Activated B cell treated with CpG ODN at 0.5 μM for 24 hours (primary cell): ENCODE measurements at places on chromosomes 16 and 17. TPM values are rescaled to one million over a fixed set of nuclear protein-coding genes. Genes with fewer than 3 reads are reported as not detected.

DNA sequence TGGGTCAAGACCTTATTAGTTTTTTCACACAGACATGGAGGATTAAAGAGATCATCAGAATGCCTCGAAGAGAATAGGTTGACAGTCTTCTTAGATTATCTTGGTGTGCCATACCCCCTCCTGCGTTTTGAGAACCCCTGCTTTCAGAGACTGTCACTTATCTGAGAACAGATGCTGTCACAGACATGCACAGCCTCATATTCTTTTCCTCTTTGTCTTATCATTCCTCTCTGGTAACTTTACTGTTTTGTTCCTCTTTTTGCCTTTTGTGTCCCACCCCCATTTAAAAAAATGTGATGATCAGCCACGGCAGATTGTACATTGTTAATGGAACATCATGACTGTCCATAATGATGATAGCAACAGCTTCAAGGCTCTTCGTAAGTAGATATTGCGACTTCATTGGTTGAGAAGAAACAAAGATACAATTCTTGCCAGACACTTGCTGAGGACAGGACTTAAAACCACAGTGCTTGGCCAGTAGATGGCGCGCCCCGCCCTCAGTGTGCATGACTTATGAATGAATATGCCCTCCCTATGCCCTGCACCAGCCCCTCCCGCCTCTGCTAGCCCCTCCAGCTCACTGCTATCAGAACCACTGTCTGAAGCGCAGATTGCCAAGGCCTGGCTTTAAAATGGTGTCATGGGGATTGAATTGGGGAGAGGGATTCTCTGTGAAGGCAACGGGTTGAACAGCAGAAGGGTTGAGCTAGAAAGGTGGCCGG is 2.6 kb upstream of the PITPNC1 start:
- no peaks in the 10 kb centered on the region for H3K36me3 ChIP-seq
- H3K4me3 ChIP-seq: peak overlapping the region; percentile 73
- peak; percentile 76 for DNase-seq
- H3K27ac ChIP-seq: peak overlapping the region; percentile 76

DNA sequence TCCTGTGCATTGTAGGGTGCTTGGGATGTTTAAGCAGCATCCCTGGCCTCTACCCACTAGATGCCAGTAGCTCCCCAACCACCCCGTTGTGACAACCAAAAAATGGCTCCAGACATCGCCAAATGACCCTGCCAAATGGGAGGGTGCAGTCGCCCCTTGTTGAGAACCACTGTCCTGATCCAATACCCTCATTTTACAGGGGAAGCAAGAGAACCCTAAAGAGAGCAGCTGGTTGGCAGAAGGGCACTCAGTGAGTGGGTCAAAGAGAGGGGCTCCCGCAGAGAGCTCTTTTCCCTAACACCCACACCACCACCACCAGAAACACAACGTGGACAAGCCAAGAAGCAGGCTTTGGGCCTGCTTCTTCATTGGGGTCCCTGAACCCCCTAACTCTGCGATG is 18.4 kb downstream of the TEKT5 start:
- H3K27ac ChIP-seq: no peak overlapping the region
- H3K27me3 ChIP-seq: no peaks in the 10 kb centered on the region
- no peak for DNase-seq
- no peak overlapping the region for H3K4me3 ChIP-seq

The ACAP1 gene
- total RNA-seq: 298 and 328 TPM in 2 replicates

DNA sequence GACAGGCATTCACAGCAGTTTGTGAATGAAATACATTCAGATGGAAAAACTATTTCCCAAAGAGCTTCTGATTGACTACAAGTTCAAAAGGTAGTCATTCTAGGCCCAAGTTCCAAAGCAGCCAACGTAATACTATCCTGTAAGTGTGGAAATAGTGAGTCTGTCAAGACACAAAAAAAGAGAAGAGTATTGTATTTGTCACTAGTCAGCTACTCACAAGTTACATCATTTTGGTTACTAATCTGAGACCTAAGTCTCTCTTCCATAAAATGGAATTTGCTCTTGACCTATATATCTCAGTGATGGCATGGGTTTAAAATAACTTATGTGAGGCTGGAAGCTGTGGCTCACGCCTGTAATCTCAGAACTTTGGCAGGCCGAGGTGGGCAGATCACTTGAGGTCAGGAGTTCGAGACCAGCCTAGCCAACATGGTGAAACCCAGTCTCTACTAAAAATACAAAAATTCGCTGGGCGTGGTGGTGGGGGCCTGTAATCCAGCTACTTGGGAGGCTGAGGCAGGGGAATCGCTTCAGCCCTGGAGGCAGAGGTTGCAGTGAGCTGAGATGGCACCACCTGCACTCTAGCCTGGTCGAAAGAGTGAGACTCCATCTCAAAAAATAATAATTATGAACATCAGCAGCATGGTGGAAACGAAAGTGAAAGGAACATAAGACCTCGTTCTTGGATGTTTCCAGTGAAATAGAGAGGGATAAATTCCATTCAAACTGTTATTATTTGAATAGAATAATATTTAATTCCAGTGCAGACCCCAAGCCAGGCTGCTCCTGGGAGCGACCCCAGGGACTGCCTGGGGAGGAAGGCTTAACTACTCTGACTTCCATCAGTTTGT is 2.9 kb downstream of the CMC2 start:
- peaks cover 15% of the 10 kb centered on the region for H3K36me3 ChIP-seq
- peak overlapping the region; percentile 76 for H3K4me3 ChIP-seq
- H3K27ac ChIP-seq: no peak overlapping the region

GRCh38 chr17:63928966-63929695 is 3.0 kb downstream of the CD79B start:
- peak overlapping the region; percentile 96 for H3K27ac ChIP-seq
- peaks cover 88% of the 10 kb centered on the region for H3K4me1 ChIP-seq
- peak overlapping the region; percentile 98 for H3K4me3 ChIP-seq
- H3K27me3 ChIP-seq: no peaks in the 10 kb centered on the region
- no peak for DNase-seq
- peaks cover 46% of the 10 kb centered on the region for H3K36me3 ChIP-seq

The FOXL1 gene
- total RNA-seq: not detected in 2 replicates

GRCh38 chr17:44376124-44376523 is 12.5 kb upstream of the FAM171A2 start:
- no peak overlapping the region for H3K27ac ChIP-seq
- H3K36me3 ChIP-seq: no peaks in the 10 kb centered on the region
- peaks cover 30% of the 10 kb centered on the region for H3K27me3 ChIP-seq
- H3K4me1 ChIP-seq: no peaks in the 10 kb centered on the region

DNA sequence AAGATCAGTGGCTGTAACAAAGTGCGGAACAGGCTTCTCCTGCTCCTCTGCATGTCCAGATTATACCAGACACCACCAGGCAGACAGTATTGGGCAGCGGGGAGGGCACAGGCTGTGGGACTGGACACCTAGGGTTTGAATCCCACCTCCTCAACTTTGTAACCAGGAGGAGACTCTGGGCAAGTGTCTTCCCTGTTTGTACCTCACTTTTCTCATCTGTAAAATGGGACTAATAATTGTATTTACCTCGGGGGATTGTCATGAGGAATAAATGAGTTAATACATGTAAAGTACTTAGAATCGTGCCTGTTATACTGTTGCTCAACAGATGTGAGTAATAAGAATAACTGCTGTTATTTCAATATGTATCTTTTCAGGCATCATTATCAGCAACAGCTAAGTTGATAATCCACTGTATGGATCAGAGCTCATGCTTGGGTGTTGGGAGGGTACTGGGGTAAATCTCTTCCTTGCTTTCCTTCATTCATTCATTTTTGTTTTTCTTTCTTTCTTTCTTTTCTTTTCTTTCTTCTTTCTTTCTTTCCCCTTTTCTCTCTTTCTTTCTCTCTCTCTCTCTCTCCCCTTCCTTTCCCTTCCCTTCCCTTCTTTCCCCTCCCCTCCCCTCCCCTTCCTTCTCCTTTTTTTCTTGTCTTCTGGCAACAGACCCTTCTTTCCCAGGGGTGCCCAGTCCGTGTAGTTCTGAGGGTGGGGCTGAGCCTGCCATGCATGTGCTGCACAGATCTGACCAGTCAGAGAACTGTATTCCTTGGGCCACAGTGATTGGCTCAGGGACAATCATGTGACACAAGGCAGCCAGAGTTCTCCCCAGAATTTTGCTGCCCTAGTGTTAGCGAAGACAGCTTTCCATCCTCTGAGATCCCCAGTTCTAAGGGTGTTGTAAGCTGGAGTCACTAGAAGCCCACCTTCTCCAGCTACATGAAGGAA is 25.3 kb upstream of the BRD7 start:
- no peak for DNase-seq
- H3K27me3 ChIP-seq: no peaks in the 10 kb centered on the region
- no peaks in the 10 kb centered on the region for H3K36me3 ChIP-seq
